Chondrocyte (in vitro differentiated cells): ENCODE measurements at places on chromosomes 1 and 21. TPM values are rescaled to one million over a fixed set of nuclear protein-coding genes. Genes with fewer than 3 reads are reported as not detected.

The FALEC gene
- total RNA-seq: 1.2 TPM in 1 of 3 replicates, not detected in the others

The USP1 gene
- total RNA-seq: 21.9 to 27.0 TPM (median 23.0 TPM) in 3 replicates

The DOP1B gene
- total RNA-seq: 17.1 to 23.1 TPM (median 17.8 TPM) in 3 replicates

The C1orf94 gene
- total RNA-seq: not detected in 3 replicates

The LCE2A gene
- not detected in 3 replicates for total RNA-seq

The GBP2 gene
- total RNA-seq: 0.42 to 0.56 TPM in 2 of 3 replicates, not detected in the other

The OR2T34 gene
- not detected in 3 replicates for total RNA-seq

The WDR64 gene
- total RNA-seq: 0.17 TPM in 1 of 3 replicates, not detected in the others

The SLC35D1 gene
- total RNA-seq: 9.2 to 14.8 TPM (median 9.3 TPM) in 3 replicates

DNA sequence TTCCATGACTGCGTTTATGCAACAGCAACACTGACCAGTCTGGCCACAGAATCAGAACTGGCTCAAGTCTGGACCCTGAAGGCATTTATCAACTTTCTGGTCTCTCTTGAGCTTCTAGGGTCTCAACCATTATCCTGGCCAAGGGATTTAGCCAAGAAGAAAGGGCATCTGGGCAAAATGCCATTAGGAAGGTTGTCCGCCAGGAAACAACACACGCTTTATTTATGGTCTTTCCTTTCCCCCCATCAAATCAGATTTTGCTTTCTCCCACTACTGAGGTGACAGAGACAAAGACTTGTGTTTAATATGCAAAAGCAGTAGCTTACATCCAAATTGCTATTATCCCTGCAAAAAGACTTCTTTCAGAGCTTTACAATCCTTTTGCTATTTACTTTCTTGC lies 81.6 kb upstream of the PPP2R5A start:
- DNase-seq: no peak

GRCh38 chr1:225554216-225554812 lies 98.6 kb downstream of the ENAH start:
- no peak for DNase-seq

DNA sequence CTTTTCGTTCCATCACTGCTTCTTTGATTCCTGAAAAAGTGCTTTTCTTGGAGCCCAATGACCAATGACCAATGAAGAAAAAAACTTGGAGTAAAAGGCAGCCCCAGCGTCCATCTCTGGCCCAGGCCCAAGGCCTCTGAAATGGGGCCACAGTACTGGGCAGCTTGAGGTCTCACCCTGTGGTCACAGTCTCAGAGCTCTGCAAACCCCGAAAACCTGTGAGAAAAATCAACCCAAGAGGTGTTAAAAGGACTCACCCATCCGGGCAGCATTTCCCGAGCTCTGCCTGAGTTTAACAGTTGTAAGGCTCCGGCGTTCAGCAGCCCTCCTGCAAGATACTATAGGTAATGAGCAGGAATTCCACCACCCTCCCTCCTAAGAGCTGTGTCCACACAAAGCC lies 2.1 kb upstream of the EFHD2 start:
- DNase-seq: no peak

- DNase-seq: no peak
These were observed 80.2 kb downstream of the FMN2 start for GRCh38 chr1:240171907-240172306.

- DNase-seq: no peak
These were observed 5.0 kb upstream of the HTR1D start for GRCh38 chr1:23222331-23222730.

DNA sequence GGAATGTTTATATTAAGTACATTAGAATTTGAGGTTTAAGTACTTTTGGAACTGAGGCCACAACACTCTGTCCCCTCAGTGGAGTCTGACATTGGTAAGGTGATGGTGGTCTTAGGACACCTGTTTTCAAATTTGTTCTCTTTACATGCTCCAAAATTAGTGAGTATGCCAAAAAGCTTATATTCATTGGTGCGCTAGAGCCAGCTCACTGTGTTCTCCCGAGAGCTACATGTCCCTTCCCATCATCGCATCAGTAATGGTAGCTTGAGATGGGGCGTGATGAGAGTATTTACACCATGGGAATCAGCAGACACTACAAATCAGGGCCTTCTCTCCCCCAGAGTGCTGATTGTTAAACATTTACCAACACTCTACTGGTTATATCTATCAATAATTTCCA lies 19.5 kb downstream of the ETS2 start:
- no peak for DNase-seq

DNA sequence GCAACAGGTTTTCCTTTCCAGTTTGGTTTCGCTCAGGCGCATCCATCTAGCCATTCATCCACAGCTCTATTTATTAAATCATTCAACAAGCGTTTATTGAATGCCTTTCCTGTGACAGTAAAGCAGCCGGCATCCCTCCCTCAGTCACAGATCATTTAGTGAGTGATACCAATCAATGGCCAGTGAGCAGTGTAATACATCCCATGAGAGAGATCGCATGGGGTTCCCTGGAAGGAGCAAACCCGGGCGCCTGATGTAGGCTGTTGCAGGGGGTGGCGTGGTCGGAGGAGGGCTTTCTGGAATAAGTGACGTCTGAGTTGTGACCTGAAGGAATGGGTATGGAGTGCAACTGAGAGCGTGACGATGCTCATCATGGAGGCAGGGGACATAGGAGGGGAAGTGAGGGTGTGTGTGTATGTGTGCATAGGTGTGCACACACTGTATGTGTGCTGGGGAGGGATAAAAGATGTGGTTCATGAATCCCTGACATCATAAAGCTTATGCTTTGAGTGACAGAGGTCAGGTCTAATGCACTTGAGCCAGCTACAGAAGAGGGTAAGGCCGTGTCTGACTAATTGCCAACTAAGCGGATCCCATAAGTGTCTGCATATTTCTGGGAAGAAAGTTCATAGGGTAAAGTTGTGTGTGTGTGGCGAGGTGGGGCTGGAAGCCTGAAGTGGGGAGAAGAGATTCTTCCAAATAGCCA lies 6.6 kb downstream of the FCMR start:
- DNase-seq: no peak

DNA sequence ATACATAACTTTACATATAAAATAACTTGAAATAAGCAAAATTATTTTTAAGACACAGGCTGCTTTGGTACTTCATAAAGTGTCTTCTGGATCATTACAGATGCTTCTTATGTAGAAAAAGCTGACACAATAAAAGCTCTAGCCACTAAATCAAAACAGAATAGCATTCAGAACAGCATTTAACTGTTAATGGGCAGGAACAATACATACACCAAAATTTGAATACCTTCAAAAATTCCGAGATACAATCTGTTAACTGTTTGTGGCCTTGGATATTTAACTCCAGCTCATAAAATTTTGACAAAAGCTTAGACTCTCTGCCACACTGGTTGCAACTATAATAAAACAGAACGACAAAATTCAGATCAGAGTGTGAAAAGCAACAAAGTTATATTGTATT lies 31.7 kb downstream of the USP48 start:
- DNase-seq: no peak

- DNase-seq: no peak
These were observed 30.0 kb upstream of the ACP6 start for GRCh38 chr1:147700042-147701006.

- no peak for DNase-seq
These were observed 27.8 kb downstream of the NTPCR start for GRCh38 chr1:232978091-232978634.

- no peak for DNase-seq
These were observed 1179.6 kb downstream of the AMY1C start for GRCh38 chr1:104929280-104929679.

DNA sequence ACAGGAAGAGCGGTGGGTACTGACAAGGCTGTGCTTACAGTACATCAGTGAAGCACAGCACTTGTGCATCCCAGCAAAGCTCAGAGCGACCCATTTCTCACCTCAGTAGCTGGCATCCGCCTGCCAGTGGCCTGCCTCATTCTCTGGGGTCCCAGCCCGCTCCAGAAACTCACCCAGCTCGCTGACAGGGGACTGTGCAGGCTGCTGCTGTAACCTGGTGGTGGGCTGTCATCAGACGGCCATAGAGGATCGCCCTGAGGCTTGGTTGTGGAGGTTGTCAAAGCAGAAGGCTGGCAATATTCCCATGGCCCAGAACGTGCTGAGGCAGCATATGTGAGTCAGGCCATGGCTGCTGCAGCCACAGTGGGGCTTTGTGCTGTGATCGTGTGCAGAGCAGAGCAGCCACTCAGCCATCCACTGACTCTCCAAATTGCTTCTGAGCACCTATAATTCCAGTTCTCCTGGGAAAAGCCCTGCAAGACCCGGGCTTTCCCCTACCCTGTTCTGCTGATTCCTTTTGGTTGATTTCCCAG lies 13.6 kb upstream of the GPR137B start:
- no peak for DNase-seq

GRCh38 chr1:94608852-94609530 lies 67.4 kb upstream of the F3 start:
- DNase-seq: no peak

GRCh38 chr1:172154551-172154950 lies 265.9 kb upstream of the C1orf105 start:
- DNase-seq: no peak

- DNase-seq: no peak
These were observed 49.8 kb downstream of the ADAMTS1 start for GRCh38 chr21:26795412-26795805.
